ENCODE measurements at places on chromosomes 2 and 18.

- DNase-seq = no peak
Measured at GRCh38 chr18:34626404-34627136, 83.5 kb upstream of the DTNA start.

DNA sequence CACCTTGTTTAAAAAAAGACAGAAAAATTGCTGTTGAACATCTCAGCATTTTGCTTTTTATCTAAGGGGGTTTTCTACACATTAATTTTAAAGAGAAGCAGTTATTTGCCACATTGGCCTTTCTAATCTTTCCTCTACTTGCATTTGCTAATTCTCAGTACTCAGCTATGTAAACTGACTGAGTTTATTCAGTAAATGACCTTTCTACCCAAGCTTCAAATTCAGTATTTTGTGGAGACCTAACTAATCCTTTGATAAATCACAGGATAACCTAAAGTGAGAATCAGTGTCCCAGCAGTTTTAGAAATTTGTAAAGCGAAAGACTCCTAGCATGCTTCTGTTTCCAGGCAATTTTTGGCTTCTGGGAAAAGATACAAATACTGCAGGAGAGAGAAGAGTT is 288.4 kb downstream of the ASXL3 start:
- no peak for DNase-seq

- no peak for DNase-seq
Measured at GRCh38 chr2:186827411-186827810, 21.6 kb downstream of the ZSWIM2 start.

DNA sequence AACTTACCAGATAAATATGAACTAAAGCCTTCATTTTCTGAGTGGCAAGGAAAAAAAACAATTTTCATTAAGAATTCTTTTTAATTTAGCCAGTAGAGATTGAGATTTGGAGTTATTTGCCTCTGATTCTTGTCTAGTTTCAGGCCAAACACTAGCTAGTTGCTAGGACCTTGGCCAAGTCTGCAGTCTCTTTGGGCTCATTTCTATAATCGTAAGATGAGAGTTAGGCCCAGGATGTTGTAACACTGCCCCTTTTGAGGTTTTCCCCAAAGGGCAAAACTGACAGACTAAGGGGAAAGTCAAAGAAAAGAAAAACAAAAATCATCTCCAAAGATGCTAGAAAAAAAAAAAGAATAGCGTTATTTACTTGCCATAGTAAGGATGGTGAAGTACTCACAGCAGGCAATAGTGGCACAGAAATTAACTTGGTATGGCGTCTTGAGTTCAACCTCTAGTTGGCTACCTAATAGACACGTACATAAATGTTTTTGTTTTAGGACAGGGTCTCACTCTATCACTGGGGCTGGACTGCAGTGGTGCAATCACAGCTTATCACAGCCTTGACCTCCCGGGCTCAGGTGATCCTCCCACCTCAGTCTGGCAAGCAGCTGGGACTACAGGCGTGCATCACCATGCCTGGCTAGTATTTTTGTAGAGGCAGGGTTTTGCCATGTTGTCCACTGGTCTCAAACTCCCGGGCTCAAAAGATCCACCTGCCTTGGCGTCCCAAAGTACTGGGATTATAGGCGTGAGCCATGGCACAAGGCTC is 23.0 kb upstream of the ADAM17 start:
- DNase-seq = no peak

DNA sequence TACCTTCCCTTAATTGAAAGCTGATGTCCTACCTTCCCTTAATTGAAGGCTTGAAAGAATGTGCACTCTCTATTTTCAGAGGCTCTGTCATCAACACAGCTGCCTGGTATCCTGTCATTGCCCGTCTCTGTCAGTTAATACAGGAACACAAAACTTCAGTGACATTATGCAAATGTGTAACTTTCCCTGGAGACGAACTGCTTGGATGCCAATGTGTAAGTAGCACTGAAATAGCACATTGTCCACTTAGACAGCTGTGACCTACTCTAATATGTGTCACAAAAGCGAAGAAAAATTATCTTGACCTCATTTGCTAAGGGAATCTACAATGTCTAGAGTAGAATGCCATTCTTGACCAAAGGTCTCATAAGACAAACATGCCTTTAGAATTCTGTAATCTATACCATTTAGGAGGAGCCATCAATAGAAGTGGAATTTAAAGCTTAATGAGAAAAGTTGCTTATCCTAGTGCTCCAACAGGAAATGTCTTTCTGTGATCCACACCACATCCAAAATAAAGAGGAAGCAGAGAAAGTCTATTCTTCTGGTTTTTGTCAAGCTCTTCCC is 138.1 kb downstream of the BARD1 start:
- DNase-seq = no peak

- no peak for DNase-seq
Measured at GRCh38 chr18:56273541-56274219, 364.7 kb downstream of the TXNL1 start.

DNA sequence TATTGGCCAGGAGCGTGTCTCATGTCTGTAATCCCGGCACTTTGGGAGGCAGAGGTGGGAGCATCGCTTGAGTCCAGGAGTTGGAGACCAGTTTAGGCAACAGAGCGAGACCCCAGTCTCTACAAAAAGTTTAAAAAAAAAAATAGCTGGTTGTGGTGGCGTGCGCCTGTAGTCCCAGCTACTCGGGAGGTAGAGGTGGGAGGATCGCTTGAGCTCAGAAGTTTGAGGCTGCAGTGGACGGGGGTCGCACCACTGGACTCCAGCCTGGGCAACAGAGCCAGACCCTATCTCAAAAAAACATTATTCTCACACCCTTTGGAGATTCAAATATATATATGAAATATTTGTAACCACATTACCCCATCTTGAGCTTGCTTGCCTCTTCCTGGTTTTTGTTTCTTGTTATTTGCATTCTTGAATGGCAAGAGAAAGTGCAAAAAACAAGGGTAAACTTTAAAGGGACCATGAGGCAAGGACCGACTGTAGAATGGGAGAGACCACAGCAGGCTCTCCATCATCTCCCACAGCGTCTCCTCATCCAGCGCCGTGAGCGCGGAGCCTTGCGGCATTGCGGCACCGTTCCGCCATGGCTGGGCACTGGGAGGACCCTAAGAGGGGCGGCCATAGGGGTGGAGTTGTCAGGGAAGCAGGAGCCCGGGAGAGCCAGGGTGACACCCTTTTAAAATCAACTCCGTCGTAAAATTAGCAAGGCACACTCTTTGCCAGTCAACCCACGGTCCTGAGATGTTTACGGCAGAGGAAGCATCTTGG is 1.4 kb downstream of the ELP2 start:
- no peak for DNase-seq

- peak; percentile 98 for DNase-seq
Measured at GRCh38 chr2:223815186-223815883, 22.0 kb downstream of the AP1S3 start.

DNA sequence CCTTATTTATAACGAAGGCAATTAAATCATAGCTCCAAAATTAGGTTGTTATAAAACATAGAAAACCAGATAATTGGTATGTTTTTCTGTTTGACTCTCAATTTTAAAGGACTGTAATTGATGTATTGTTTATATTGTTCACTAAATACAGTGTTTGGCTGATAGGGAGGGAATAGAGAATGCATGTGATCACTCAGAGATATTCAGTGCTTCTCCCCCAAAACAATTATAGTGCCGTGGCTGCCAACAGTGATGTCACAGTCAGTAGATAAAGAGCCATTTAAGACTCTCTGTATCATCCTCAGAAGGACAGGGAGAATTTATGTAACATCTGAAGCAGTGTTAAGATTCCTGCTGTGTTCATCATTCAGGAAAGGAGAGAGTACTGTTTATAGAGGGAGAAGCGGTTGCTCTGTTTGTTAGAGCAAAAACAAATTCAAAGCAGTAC is 69.6 kb downstream of the PHLPP1 start:
- no peak for DNase-seq

DNA sequence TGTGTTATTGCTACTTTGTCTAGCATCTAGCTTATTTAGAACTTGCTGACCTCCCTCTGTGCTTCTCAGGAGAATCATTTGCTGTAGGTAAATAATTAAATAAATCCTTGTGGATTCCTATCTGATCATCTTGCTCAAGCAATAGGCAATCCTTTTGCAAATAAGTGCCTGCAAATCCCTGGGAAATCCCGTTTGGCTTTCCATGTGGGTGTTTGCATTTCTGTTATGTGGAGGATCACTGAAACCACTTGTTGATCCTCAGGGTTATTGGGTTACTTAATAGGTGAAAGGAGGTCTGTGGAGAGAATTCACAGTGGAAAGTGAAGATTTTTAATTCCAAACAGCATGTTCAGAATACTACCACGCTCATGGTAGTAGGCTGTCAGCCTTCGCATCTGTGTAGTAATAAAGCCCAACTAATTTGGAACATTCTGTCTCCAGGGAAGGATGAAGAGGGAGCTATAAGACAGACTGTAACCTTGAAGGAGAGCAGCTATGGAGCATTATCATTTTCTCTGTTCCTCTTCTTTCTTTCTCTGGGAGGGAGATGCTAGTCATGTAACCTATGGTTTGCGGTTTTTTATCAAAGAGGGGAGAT is 72.5 kb downstream of the GULP1 start:
- peak; percentile 9 for DNase-seq

- no peak for DNase-seq
Measured at GRCh38 chr2:145905371-145905770, 1385.5 kb upstream of the ZEB2 start.

GRCh38 chr2:149871091-149871885 is 283.7 kb upstream of the MMADHC start:
- DNase-seq = no peak

GRCh38 chr18:50803592-50803991 is 16.2 kb downstream of the MRO start:
- no peak for DNase-seq

GRCh38 chr2:71536226-71536671 is 82.9 kb downstream of the DYSF start:
- DNase-seq = no peak

DNA sequence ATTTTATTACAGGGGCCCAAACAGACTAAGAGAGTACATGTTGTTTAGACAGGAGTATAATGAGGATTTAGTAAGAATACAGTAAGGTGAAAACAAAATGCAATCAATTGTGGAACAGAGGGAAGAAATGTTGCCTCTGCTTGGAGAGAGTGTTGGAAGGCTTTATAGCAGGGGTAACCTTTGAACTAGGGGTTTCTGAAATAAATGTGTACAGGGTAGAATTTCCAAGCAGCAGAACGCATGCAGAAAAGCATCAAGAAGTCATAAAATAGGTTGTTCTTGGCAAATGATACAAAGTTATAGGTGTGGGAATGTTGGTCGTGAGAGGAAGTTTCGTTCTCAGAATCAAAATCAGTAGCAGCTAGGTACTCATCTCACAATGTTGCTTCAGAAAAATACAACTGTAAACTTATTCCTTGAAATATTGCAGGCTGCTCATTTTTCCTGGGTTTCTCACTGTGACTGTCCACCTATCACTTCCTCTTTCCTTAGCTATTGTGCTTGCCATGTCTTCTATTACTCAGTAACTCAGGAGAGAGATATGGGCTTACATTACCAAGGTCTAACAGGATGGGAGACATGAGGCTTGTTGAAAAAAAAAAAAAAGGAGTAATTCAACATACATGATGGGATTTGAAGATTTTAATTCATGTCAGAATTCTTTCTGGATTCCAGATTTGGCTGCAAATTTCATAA is 17.1 kb upstream of the HNMT start:
- no peak for DNase-seq

GRCh38 chr2:113324684-113325160 is 46.0 kb upstream of the PAX8 start:
- DNase-seq = peak; percentile 66

DNA sequence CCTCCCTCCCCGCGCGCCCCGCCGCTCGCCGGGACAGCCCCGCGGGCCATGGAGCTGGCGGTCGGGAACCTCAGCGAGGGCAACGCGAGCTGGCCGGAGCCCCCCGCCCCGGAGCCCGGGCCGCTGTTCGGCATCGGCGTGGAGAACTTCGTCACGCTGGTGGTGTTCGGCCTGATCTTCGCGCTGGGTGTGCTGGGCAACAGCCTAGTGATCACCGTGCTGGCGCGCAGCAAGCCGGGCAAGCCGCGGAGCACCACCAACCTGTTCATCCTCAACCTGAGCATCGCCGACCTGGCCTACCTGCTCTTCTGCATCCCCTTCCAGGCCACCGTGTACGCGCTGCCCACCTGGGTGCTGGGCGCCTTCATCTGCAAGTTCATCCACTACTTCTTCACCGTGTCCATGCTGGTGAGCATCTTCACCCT is 865 bp downstream of the GALR1 start:
- no peak for DNase-seq

- DNase-seq = no peak
Measured at GRCh38 chr18:48290162-48290926, 118.8 kb downstream of the ZBTB7C start.
